HCEC 1CT (cell line): ENCODE measurements at places on chromosomes 4 and X.
A peak's percentile ranks its signal among the peaks of the same experiment; 100 is the strongest.

GRCh38 chr4:181566490-181566889 is 676.7 kb upstream of the TENM3 start:
- peak; percentile 58 for DNase-seq

- DNase-seq, result no peak
These were observed 2.4 kb downstream of the PCGF3 start for GRCh38 chr4:707929-708630.

- no peak for DNase-seq
These were observed 635.2 kb upstream of the FRG1 start for GRCh38 chr4:189305500-189305899.

GRCh38 chr4:54954656-54955388 is 170.6 kb downstream of the KDR start:
- no peak for DNase-seq

- no peak for DNase-seq
These were observed 289.7 kb upstream of the LDB2 start for GRCh38 chr4:17188125-17188524.

DNA sequence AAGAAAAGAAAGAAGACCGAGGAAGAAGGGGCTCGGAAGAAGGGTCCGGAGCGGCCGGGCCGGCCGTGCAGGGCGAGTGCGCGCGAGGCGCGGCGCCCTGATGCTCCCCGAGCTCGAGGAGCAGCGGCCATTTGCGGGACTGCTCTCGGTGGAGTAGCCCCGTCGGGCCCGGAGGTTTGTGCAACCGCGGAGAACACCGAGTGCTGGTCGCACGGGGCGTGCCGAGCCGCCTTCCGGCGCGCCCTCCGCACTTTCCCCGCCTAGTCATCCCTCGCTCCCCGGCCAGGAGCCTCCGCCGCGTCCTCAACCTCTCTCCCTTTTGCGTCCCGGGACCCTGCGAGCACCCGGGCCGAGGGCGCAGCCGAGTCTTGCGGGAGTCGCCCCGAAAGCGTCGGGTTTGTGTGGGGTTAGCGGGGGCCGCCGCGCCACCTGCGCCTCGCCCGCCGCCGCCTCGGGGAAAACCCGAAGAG is 127.4 kb downstream of the LAS1L start:
- no peak for DNase-seq

DNA sequence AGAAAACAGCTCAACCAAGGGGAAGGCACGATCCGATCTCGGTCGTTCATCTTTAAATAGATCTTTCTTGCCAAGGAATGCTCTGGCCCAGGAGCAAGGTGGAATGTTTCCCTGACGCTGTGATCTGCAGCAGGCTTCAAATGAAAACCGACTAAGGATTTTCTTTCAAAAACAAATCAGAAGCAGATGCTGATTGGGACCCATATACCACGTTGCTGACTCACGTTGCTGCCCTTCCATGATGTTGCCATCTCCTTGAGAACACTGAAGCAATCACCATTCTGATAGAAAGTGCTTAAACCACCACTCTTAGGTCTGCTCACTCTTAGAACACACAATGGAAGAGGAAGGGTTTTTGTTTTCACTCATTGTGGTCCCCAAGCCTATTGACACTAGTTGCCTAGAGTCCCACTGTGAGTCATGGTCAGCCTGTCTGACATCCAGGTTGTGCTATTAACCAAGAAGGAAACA is 26.1 kb downstream of the LAMTOR3 start:
- DNase-seq, result no peak

- DNase-seq, result peak; percentile 9
These were observed 31.8 kb upstream of the HSD17B13 start for GRCh38 chr4:87354168-87355102.

GRCh38 chr4:1588306-1588705 is 95.8 kb downstream of the FAM53A start:
- DNase-seq, result no peak

- no peak for DNase-seq
These were observed 380.7 kb downstream of the ADGRL3 start for GRCh38 chr4:61580721-61581377.

DNA sequence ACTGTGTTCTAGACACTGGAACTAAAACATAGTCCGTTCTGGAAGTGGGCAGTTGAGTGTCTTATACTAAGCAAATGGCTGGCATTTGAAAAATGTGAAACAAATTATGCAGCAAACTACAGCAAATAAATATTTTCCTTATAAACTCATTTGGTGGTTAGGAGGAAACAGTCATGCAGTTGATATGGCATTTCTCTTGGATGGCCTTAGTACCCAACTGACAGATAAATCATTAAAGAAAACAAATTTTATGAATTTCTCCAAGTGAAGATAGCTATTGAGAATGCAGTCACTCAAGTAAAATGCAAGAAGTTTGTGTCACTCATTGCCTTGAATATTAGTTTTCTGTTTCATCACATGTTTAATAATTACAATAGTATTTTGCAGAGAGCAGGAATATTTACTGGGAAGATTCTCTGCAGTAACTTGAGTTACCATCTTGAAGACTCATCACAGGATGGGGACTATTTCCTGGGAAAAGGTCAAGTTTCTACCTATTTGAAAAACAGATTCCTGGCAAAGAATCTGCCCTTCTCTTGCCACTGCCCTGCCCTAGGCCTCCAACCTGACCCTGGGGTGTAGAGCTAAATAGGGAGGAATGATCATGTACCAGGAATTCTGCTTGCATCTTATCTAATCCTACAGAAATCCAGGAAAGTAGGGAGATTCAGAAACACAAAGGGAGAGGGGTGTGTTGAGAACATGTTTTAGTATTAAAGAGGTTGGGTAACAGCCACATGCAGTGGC is 105.9 kb downstream of the SH3RF1 start:
- DNase-seq, result peak; percentile 45

- DNase-seq, result peak; percentile 84
These were observed at the start of gene EPHA5 for GRCh38 chr4:65670331-65671031. Gene EPHA5, minus strand, starts transcription at chr4:65670489. Its CDS starts 747 bp downstream, at chr4:65669742.

GRCh38 chrX:31124536-31124935 is 52.7 kb upstream of the FTHL17 start:
- DNase-seq, result no peak

DNA sequence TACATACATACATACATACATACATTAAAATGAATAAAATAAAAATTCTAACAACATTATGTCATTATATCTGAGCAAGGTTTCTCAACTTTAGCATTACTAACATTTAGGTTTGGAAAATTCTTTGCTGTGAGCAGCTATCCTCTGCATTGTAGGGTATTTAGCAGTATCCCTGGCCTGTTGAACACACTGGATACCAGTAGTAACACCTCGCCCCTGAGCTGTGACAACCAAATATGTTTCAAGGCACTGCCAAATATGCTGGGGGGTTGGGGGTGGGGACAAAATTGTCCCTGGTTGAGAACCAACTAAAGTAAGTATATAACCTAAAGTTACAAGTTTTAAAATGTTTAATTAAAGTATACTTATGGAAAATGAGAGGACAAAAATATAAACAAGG is 860.9 kb upstream of the FTHL17 start:
- no peak for DNase-seq

DNA sequence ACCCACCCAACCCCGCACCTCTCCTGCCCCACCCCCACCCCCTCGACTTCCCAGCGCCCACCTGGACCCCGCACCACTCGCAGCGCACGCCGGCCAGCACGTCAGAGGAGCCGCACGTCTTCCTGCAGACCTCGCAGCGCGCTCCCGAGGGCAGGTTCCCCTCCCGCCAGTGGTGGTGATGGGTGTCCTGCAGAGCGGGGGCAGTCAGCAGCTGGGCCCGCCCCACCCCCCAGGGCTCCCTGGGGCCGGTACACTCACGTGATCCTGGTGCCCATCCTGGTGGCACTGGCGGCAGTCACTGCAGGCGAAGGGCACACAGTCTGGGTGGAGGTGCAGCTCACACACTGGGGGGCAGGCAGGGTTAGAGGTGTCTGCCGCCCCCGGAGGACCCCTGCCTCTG is 5.1 kb downstream of the DGKQ start:
- no peak for DNase-seq

- DNase-seq, result peak; percentile 30
These were observed 485.6 kb upstream of the GALNT7 start for GRCh38 chr4:172683021-172683420.

DNA sequence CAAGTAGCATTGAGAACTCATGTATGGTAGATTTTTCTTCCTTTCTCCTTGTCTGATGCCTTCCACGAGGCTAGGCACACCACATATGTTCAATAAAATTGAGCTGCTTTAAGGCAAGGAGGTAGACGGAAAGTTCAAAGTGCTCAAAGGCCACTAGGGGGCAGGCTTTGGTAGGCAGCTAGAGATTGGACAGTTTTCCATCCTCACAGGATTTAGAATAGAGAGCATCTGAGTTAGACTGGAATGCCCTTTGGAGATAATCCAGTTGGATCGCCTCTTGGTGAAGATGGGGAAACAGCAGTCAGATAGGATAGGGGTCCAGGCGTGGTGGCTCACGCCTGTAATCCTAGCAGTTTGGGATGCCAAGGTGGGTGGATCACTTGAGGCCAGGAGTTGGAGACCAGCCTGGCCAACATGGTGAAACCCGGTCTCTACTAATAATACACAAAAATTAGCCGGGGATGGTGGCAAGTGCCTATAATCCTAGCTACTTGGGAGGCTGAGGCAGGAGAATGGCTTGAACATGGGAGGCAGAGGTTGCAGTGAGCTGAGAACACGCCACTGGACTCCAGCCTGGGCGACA is 30.4 kb downstream of the ELF4 start:
- DNase-seq, result peak; percentile 61

- no peak for DNase-seq
These were observed 71.0 kb upstream of the DHX15 start for GRCh38 chr4:24655326-24655725.

DNA sequence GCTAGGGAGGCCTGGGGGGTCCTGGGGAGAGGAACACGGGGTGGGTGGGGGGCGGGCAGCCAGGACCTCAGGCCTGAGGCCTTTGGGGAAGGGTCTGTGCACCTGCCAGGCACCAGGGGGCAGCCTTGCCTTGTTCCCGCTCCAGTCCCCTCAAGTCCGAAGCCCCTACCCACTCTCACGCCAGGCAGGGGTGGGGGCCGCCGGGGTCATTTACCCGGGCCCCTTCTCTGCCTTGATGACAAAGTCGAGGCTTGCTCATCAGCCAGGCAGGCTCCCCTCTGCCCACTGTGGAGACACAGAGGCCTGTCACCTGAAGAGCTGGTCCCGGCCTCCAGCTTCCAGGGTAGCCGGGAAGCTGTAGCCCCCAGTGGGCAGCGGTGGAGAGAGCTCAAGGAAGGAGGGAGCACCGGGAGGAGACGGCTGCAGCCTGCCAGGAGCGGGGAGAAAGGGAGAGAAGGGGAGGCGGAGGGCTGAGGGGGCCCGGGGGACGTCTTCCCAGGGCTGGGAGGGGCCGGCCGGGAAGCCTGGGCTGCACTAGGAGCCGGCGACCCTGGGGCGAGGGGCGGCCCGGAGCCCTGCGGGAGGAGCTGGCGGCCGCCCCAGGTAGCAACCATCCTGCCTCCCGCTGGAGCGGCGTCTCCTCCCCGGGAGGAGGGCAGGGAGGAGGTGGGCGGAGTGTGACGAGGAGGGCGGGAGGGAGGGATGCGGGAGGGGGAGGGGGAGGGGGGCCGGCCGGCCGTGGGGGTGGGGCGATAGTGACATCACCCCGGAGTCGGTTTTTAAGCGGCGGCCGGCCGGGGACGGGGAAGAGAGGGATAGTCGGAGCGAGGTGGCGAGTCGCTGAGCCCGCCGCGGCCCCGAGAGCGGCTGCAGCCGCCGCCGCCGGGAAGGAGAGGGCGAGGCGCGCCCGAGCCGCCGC is at the start of gene SLC6A8:
Gene SLC6A8, plus strand, starts transcription at position 806 of the 919 bp plus-strand sequence. CDS start 649 bp downstream, outside the sequence.
- DNase-seq, result peak; percentile 56

DNA sequence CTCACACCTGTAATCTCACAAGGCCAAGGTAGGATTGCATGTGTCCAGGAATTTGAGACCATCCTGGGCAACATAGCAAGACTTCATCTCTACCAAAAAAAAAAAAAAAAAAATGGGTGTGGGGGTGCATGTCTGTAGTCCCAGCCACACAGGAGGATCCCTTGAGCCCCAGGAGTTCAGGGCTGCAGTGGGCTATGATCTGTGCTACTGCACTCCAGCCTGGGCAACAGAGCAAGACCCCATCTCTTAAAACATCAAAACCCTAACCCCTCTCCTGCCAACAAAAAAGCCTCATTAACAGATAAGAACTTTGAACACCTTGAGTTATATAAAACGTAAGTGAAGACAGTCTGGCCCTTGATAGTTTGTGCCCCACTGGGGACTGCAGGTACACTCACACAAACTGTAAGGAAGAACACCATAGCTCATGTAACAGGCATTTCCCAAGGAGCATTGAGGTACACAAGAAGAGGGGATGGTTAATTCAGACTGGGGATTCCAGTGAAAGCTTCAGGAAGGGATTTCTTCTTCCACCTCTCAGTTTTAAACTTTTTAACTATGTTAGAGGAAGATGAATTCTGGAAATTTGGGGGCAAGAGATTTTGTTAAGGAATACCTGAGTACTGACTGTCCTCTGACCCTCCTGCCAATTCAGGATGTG is 34.7 kb downstream of the RBPJ start:
- no peak for DNase-seq

GRCh38 chrX:63812823-63813222 is 27.8 kb upstream of the ARHGEF9 start:
- DNase-seq, result no peak

DNA sequence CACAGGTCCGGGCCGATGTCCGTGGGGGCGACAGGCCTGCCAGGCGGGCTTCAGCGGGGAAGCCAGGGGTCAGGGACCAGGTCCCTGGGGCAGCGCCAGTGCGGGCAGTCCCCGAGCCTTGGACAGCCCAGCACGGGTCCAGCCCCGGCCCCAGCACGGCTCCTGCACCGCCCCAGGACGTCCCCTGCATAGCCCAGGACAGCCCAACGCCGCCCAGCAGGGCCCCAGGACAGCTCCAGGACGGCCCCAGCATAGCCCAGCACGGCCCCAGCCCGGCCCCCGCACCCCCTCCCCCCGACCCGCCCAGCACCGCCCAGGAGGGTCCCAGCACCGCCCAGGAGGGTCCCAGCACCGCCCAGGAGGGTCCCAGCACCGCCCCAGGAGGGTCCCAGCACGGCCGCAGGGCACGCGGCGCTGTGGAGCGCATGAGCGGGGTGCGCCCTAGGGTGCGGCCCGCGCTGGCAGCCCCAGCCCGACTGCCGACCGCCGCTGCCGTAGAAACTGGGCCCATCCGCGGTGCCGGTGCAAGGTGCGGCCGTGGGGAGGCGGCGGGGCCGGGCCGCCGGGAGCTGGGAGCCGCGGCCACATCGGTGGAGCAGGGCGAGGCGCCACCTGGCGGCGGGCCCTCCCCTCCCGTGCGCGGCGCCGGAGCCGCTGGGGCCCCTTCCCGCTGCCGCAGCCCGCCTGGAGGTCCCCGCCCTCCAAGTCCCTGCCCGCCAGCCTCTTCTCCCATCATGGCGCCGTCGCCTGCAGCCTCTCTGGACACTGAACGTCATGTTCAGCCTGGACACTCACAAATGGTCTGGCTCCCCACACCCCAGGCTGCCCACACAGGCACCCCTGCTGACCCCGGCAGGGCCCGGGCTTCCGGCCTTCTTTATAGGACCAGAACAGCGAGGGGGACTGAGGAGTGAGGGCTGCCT is 106.8 kb upstream of the NKX1-1 start:
- no peak for DNase-seq

- peak; percentile 9 for DNase-seq
These were observed 117.2 kb downstream of the CFAP299 start for GRCh38 chr4:80452768-80453167.

DNA sequence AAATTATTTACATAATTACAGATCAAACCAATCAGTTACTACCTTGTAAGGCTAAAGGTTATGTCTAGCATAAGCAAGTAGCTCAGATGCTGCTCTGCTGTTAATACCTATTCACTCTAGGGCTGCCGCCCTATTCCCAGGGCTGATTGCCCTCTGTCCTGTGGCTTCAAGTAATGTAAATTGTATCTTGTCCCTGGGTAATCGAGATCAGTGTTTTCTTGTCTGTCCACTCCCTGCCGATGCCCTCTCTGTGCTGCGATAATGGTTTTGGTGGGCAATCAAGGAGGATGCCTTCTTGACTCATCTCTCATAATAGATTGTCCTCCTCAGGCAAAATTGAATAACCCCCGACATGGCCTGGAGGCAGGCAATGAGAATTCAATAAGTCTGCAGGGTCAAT is 641.0 kb upstream of the PITX2 start:
- DNase-seq, result no peak
